ENCODE measurements at places on chromosomes 11 and 22.
A peak's percentile ranks its signal among the peaks of the same experiment; 100 is the strongest.

DNA sequence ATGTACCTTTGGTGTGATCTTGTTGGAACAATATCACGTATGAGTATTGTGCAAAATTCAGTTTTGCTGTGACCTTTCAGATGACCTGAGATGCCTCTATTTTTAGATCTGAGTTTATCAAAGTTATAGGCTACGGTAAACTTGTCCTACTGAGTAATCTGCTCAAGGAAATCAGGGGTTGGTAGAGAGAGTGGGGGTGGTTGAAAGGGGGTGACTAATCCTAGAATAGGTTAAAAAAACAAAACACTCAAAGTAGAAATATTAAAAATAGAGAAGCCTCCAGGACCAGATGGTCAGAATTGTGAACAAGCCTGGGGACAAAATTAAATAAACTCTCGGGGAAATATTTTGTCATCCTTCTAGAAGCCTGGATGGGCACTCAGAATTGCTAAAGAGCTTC, 59.9 kb upstream of the C11orf87 start:
- no peak for DNase-seq

- DNase-seq, result no peak
Observed at GRCh38 chr11:60930394-60930793, 6.1 kb downstream of the TMEM132A start.

- DNase-seq, result no peak
Observed at GRCh38 chr11:8026982-8027381, 39.8 kb downstream of the EIF3F start.

GRCh38 chr11:123187665-123188507, 7.2 kb downstream of the CLMP start:
- DNase-seq, result no peak

DNA sequence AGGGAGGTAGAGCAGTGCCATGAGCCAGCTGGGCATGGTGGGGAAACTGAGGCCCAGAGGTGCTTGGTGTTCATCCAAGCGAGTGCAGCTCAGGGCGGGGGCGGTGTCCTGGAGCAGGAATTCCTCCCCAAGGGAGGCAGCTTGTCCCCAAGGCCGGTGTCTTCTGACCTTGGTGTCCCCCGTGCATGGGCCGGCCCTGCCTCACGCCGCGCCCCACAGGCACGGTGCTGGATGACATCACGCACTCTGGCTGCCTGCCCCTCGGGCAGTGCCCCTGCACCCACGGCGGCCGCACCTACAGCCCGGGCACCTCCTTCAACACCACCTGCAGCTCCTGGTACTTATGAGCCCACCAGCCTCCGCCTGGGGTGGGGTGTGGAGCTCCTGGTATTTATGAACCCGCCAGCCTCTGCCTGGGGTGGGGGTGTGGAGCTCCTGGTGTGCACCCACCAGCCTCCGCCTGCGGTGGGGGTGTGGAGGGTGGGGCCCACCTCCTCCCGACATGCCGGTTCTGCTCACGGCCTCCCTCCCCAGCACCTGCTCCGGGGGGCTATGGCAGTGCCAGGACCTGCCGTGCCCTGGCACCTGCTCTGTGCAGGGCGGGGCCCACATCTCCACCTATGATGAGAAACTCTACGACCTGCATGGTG, 6.7 kb downstream of the MUC5B start:
- no peak for DNase-seq

GRCh38 chr11:44028401-44028800, 19.4 kb upstream of the ACCSL start:
- DNase-seq, result no peak

- DNase-seq, result peak; percentile 18
Observed at GRCh38 chr22:25057013-25057881, 104.7 kb downstream of the KIAA1671 start.

DNA sequence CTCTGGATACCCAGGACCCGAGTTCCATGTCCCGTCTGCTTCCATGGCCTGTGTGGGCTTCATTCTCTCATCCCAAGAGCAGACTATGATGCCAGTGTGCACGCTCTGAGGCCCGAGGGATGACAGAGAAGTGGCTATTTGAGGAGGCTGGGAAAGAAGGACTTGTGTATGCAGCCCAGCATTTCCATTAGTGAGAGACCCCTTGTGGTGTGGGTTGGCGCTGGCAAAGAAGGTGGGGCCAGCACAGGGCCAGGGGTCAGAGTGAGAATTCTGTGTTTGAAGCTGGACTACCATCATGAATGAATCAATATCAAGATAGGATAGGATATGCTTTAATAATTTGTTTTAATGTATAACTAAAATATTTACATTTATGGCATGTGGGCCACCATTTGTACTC, 200.8 kb downstream of the HIPK3 start:
- no peak for DNase-seq

GRCh38 chr22:28443526-28443876, 236.1 kb downstream of the TTC28 start:
- DNase-seq, result no peak

DNA sequence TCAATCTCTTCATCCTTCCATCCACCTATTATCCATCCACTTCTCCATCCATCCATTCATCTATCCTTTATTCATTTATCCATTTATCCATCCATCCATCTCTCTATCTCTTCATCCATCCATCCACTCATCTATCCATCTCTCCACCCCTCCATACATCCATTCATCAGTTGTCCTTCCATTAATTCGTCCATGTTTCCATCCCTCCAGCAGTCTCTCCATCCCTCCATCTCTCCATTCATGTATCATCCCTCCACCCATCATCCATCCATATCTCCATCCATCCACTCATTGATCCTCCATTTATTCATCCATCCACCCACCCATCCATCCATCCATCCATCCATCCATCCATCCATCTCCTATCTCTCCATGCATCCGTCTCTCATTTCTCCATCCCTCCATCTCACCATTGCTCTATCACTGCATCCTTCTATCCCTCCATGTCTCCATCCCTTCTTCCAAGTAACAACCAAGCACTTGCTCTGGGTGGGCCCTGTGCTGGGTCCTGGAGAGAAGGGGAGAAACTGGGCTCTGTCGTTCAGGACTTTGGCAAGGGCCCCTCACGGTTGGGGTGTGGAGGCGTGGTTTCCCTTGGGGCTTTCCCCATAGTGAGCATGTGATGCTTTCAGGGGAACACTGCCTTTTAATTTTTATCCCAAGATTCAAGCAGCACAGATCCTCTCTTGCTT, 43.3 kb downstream of the SMIM38 start:
- no peak for DNase-seq

GRCh38 chr11:112734207-112734606, 227.0 kb upstream of the NCAM1 start:
- no peak for DNase-seq

DNA sequence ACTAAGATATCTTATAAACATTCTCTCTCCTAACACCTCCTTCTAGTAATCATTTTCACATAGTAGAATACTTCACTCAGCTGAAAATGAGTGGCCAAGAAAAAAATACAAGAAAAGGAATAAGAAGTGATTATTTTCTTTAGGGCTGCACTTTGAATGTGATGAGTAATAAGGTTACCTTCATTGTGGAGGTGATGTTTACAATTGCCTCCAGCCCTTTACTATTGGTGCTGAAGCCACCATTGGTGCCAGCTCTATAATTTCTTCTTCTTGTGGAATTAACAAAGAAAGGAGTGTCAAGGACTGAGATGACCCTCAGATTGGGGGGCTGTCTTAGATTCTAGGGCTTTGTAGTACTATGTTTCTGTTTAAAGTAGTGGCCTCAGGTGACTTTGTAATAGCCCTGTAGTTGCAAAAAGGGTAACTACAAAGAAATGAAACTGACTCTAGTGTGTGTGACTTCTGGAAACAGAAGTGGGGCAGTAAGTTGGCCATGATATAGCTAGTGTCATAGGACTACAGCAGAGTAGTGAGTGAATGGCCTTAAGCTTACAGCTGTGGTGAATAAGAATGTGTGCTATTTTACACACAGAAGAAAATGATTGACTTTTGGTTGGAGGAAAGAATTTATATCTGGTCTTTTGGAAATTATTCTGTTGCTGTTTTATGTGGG, 287.2 kb downstream of the TMEM135 start:
- DNase-seq, result no peak

- no peak for DNase-seq
Observed at GRCh38 chr22:39416319-39416718, 16.7 kb downstream of the TAB1 start.

DNA sequence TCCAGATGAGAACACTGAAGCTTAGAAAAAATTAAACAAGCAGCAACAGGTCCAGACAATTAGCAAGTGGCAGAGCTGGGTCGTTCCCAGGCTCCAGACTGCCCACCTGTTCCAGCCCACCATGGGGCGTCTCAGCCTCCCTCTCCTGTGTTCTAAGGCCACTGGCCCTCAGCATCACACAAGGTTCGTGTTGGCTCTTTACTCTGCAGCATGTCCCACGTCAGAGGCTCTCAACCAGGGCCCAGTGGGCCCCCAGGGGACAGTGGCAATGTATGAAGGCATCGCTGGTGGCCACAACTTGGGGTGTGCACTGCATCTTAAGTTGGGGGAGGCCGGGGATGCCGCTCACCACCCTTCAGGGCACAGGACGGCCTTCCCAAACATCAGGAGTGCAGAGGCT, 6.2 kb downstream of the PDGFB start:
- no peak for DNase-seq

DNA sequence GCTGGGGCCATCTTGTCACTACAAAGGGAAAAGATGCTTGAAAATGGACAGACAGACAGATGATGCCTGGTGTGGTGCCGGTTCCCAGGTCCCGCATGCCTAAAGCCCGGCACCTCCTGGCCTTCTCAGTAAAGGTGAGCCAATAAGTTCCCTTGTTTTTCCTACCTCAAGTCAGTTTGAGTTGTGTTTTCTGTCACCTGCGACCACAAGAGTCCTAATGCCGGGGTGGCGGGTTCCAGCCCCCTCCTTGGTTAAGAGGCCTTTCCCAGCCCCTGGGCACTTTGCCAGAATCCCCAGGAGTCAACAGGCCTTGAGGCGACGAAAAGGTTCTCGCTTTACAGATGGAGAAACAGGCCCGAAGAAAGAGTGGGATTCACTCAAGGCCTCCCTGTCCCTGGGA, 9.0 kb downstream of the FGF19 start:
- DNase-seq, result no peak

DNA sequence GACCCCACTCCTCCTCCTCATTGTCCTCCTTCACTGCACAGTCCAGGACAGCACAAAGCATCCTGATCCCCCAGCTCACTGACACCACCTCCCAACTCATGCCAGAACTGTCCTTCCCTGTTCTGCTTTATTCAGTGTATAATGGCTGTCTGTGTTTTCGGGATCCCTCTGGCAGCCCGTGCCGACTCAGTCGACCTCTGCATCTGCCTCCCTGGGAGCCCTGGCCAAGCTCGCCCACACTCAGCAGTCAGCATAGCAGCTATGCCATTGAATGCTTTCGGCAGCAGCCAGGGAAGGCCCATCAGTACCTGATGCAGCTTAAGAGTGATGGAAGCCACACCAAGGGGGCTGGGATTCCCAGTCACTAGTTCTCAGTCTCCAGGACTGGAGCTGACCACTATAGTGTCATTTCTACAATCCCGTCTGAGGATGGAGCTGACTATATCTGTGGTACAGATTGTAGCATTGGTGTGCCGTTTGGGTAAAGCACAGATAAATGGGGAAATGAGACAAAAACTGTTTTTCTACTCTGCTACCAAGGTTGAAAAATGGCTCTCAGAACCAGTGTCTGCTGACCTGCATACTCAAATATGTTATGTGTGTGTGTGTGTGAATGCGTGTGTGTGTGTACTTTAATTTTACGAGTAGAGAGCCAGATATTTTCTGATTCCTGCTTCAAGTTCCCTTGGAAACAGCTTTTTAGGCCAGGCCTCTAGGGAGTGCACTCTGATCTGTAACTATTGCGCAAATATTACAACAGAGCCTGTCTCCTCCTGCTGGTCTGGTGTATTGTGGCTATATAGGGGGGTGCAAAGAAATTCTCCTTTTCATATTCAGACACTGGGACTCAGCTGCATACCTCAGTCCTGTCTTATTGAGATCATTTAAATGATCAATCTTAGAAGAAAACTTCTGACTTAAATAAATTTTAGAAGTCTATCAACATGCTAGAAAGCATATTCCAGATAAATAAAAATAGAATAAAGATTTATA, 78.8 kb upstream of the TOP3B start:
- no peak for DNase-seq

DNA sequence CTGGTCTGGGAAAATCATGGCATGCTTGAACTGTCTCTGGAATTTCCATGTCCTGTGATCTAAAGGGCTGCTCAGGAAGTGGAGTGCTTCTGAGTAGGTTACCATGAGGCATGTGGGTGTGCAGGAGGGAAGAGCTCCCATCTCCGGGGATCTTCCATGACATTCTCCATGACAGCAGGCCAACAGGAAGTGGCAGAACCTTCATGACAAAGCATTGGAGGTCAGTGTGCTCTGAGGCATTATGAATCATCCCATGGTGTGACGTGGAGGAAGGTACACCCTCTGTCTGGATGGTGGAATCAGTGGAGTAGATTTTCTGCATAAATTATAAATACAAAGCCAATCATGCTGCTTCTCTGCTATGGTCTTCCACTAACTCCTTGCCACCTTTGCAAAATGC, 139.6 kb upstream of the E2F8 start:
- no peak for DNase-seq

DNA sequence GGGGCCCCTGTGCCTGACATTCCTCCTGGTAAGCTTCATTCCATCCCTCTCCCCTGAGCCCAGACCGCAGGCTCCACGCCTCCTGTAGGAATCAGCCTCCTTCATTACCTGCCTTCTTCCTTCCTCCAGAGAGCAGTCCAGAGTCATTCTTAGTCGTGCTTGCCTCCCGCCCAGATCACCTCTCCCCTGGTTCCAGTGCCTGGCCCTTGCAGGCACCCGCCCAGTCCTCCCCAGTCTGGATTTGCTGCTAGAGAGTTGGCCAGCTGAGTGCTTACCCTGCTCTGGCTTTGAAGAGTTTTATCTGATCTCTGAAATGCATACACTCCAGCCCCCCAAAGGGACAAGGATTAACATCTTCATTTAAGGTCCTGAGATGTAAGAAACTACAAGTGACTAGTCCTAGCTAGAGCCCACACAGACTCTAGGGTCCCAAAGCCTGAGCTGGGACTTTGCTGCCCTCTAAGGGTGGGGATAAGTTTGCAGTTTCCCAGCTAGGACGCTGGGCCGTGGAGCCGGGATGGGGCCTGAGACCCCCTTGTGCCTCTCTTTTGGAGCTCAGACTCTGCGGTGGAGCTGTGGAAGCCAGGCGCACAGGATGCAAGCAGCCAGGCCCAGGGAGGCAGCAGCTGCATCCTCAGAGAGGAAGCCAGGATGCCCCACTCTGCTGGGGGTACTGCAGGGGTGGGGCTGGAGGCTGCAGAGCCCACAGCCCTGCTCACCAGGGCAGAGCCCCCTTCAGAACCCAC, 1.6 kb downstream of the NR1H3 start:
- DNase-seq, result no peak

GRCh38 chr11:8671651-8672062, 10.8 kb downstream of the TRIM66 start:
- DNase-seq, result peak; percentile 25

GRCh38 chr22:31055635-31056159, 25.4 kb upstream of the SMTN start:
- DNase-seq, result peak; percentile 69

GRCh38 chr11:116062490-116063171, 558.4 kb upstream of the CADM1 start:
- DNase-seq, result peak; percentile 92

DNA sequence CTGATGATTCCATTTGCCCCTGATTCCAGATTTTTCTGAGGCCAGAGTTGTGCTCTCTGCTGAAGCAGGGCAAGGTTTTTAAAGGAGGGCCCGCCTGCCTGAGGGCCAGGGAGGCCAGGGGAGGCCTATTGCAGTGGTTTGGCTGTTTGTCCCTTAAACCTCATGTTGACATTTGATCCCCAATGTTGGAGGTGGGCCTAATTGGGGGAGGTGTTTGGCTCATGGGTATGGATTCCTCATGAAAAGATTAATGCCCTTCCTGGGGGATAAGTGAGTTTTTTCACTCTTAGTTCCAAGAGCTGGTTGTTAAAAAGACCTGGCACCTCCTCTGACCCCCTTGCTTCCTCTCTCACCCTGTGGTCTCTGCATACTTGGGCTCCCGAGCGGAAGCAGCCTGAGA, 9.2 kb downstream of the GAL3ST3 start:
- no peak for DNase-seq
